ENCODE measurements at places on chromosomes 13 and 19.

DNA sequence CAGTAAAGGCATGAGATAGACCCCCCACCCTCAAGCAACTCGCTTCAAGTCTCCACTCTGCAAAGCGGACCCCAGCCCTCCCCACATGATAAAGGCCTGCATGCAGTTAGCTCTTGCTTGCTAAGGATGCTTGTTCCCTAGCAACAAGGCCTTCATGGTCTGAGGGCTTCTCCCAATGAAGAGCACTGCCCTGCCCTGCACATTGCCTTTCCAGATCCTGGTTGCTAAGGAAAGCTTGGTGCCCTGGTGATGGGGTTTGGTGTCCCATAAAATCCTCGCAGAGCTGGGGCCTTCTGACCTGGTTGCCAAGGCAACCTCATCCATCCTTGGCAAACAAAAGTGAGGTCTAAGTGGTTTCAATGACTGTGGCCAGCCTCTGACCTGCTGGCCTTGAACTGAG, 6.0 kb downstream of the DBP start:
- no peak for DNase-seq

DNA sequence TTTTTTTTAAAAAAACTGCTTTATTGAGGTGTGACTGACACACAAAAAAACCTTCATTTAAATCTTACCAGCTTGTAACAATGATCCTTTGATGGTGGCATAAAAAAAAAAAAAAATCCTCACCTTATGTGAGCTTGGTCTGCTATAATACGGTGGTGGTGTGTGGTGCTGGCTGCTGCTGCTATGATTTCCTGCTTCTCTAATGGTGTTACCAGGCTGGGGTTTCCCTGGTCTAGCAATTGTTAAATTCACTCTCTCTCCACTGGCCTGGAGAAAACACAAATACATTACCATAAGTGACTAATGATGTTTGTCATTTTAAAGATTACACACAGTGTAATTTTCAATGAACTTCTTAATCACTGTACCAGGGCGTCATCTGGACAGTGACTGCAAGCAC, 60.6 kb downstream of the LNX2 start:
- no peak for DNase-seq

GRCh38 chr13:112001571-112001970, 65.4 kb upstream of the SOX1 start:
- no peak for DNase-seq

DNA sequence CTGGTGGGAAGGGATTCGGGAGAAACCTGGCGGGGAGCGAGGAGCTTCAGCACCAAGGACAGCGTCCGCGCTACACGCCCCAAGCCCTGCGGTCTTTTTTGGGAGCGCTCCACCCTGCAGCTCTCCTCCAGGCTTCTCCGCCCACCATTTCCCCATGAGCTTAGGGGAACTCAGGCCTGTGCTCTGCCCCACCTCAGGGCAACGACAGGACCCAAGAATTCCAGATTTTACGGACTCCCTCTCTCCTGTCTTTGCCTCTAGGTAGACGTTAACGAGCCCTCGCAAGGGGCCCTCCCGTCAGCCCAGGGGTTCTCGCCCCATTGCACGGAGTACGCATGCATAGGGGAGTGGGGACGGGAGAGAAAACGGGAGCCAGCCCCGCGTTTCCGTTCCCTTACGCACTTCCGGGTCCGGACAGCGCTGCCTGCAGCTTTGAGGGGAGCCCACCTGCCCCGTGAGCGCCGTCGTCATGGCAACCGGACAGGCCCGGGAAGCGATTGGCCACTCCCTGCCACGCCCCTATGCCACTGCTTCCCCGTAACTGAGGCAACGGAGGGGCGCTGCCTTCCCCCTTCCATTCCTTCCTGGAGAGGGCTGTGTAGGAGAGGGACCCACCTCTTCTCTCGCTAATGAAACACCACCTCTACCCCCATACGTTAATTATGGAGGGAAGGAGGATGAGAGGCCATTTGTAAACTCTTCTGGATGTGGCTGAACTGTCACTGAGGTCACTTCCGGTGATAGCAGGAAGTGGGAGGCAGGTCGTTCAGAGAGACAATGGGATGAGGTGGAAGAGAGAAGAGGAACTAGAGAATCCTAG, 20.8 kb downstream of the NOVA2 start:
- no peak for DNase-seq

- DNase-seq = no peak
Observed at GRCh38 chr19:7908078-7908699, 4.5 kb downstream of the MAP2K7 start.

DNA sequence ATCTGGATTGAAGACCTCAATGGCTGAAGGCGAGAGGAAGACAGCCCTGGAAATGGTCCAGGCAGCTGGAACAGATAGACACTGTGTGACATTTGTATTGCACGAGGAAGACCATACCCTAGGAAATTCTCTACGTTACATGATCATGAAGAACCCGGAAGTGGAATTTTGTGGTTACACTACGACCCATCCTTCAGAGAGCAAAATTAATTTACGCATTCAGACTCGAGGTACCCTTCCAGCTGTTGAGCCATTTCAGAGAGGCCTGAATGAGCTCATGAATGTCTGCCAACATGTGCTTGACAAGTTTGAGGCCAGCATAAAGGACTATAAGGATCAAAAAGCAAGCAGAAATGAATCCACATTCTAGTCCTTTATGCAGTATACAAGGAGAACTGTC, 1.2 kb downstream of the POLR1D start:
- no peak for DNase-seq

DNA sequence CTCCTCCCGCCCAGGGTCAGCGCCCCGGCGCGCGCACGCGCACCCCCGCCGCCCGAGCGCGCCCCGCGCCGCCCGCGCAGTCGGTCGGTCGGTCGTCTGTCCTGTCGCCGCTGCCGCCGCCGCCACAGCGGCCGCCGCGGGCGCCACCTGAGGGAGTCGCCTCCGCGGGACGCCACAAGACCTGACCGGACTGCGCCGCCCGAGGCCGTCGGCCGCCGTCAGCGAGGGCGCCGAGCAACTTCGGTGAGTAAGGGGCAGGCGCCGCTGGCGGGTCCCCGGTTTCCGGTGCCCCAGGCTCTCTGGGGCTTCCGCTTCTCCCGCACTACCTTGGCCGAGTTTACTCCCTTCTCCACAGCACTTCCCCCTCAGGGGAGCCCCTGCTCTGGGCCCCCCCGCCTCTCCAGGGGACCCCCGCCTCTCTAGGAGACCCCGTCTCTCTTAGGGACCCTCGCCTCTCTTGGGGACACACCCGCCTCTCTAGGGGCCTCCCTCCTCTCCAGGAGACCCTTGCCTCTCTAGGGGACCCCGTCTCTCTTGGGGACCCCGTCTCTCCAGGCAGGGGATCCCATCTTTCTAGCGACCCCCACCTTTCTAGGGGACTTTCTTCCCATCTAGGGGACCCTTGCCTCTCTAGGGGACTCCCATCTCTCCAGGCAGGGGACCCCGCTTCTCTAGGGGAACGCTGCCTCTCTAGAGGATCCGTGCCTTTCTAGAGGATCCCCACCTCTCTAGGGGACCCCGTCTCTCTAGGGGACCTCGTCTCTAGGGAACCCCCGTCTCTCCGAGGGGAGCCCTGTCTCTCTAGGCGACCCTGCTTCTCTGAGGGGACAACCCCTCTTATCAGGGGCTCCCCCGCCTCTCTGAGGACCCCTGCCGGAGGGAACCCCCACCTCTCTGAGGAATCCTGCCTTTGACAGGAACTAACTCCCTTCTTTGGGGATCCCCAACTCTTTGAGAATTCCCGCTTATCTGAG, 19.3 kb upstream of the GATAD2A start:
- DNase-seq = peak; percentile 19

DNA sequence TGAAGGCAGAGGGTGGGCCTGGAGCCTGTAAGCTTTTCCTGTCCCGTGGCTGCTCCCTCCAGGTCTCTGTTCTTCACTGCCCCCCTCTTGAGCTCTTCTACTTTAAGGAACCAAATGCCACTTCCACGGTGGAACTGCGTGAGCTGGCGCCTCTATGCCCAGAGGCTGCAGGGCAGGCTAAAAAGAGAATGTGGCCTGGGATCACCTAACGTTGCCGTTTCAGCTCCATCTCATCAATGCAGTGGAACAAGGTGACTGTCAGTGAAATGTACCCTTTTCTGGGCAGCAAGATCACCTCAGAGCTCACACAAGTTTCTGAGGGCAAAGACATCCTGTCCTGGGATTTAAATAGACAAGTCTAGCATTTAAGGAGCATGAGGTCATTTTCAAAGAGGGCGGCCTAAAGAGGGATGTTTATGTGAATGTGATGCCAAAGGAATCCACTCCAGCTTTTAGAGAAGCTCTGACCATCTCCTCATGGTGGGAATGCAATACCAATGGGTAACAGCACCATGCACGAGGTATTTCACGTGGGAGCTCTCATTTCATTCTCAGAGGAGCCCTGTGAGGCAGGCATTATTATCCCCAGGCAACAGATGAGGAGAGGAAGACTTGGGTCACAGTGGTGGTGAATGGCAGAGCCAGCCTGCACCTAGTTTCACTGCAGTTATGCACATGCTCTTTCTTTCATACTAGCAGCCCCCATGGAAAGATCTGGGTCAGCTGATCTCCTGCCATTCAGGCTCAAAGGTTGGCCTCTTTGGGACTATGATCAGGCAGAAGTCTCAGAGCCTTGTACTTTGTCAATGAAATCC, 39.3 kb downstream of the RGCC start:
- DNase-seq = no peak

DNA sequence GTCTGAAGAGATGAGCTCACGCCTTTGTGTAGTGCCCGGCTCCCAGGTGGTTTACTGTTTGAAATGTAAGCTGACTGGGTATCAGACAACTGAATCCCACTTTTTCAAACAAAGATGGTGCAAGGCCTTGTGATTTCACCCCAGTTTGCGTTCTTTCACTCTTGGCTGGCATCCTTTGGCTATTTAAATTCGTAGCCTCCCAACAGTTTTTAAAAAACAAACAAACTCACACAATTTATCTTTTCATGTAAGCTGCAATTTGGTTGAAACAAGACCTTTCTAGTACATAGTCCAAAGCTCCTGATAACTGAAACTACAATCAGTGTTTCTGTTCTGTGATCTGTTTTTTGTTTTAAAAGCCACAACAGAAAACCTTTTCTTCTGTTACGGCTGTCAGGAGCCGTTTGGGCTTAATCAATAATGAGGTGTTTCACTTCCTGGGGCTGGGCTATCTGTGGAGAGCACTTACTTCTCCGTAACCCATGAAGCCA, 65.1 kb upstream of the NPAS1 start:
- no peak for DNase-seq

- no peak for DNase-seq
Observed at GRCh38 chr13:45587897-45588296, 27.6 kb downstream of the ERICH6B start.

DNA sequence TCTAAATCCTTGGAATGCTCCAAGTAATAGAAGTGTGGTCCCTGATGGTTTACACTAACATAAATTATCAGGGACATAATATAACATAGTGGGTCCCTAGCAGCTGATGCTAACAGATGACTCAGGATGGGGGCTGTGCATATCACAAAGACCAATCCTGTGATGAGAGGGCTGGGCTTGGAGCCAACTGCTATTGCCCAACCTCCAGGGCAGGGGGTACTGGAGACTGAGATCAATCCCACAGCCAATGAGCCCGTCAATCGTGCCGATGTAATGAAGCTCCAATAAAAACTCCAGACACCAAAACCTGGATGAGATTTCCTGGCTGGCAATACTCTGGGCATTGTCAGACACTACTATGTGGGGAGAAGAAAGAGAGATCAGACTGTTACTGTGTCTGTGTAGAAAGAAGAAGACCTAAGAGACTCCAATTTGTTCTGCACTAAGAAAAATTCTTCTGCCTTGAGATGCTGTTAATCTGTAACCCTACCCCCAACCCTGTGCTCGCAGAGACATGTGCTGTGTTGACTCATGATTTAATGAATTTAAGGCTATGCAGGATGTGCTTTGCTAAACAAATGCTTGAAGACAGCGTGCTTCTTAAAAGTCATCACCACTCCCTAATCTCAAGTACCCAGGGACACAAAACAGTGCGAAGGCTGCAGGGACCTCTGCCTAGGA, 33.4 kb downstream of the ABCC4 start:
- no peak for DNase-seq

GRCh38 chr19:13160557-13160956, 10.3 kb downstream of the IER2 start:
- DNase-seq = no peak

- no peak for DNase-seq
Observed at GRCh38 chr13:110699148-110700145, 6.5 kb downstream of the CARS2 start.

DNA sequence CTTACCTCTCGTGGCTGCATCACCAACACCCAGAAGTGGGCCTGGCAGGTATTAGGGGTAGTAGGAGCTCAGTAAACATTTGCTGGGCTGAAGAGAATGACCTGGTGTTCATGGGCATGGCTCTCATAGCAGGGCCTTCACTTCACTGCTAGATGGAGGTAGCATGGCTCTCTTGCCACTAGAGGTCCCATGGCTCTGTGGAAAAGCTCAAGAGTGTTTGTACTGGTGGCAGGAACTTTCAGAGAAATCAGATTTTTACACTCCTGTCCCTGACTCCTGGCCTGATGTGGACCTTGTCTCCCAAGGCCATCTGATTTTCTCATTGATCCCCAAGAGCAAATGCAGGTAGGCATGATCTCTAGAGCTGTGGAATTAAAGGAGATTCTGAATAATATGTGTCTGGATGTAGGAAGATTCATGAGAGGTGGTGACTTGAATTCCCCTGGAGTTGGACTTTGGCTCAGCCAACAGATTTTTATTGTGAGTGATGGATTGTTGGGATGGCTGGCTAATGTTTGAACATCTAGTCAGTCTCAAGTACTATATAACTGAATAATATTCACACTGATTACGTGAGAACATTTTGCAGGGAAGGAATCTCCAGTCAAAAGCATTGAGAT, 5.7 kb downstream of the ZNF574 start:
- DNase-seq = no peak

DNA sequence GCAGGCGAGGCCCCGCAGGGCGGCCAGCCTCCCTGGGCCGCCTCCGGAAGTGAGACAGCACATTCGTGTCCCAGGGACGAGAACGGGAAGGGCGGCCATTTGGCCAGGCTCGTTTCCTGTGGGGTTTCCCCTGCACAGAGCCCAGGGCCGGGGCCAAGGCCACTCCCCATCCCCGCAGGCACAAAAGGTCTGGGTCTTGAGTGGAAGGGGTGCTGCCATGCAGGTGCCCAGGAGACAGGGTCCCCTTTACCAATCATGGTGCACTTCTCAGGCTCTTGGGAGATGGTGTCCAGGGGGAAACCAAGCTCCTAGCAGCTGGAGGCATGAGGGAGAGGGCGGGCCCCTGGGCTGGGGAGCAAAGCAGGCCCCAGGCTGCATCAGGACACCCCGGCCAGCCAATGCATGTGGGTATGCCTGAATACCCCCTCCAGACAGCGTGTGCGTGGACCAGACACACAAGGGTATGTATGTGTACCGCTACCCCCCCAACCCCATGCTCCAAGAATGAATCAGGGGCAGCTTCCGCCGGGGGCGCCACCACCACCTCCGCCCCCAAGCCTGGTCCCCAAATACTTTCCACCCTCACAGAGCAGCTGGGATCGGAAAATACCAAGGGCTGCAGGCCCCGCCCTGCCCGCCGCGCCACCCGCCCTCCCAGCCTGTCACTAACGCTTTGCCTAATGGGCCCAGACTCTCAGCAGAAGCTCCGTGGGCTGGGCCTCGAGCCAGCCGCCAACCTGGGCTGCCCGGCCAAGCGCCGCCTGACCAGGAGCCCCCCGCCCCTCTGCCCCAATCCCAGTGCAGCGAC, 37.6 kb upstream of the NANOS3 start:
- peak; percentile 80 for DNase-seq

Data from stimulated activated CD4-positive, alpha-beta T cell treated with anti-CD3 and anti-CD28 coated beads, Interleukin-1b, Interleukin-23, amount 100 ng/mL, for 1 hour (primary cell).